GM20000 (cell line): ENCODE measurements at places on chromosomes 6 and 20.

DNA sequence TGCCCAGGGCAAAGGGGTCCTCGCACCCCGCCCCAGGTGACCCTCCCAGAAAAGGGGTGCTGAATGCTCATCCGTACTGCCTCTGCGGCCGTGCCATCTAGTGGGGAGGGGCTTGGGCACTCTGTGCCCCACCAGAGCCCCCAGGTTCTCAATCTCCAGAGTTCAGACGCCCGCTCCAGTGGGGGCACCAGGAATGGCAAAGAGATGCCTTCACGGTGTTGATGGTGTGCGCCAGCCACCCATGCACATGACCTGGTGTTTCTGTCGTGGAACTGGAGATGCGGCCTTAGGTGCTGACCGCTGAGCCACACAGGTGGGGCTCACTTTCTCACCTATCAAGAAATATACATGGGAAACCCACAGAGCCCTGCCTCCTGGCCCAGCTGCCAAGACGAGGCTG lies 30.8 kb downstream of the GNAS-AS1 start:
- DNase-seq, result no peak

DNA sequence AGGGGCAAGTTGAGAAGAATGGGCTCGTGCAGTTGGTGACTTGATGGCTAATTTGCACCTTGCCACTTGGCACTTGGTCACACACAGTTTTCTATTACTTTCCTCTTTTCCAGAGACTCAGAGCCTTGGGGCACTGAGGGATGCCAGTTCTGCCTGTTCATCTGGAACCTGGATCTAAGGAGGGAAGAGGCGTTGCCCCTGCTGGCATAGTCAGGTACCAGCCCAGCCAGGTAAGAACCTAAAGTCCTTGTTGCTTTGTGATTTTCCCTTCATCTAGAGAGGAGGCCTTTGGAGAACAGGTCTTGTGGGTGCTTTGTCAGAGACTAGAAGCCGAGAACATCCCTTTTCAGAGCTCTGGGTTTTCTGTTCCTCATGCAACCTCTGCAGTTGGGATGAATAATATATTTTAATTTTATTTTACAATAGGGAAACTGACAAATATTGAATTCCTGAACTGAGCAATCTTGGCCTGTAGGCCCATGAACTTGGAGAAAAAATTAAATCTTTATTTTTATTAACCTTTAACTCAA lies 11.4 kb downstream of the SYTL3 start:
- DNase-seq, result no peak

GRCh38 chr20:24823989-24824693 lies 124.9 kb upstream of the CST7 start:
- DNase-seq, result no peak

DNA sequence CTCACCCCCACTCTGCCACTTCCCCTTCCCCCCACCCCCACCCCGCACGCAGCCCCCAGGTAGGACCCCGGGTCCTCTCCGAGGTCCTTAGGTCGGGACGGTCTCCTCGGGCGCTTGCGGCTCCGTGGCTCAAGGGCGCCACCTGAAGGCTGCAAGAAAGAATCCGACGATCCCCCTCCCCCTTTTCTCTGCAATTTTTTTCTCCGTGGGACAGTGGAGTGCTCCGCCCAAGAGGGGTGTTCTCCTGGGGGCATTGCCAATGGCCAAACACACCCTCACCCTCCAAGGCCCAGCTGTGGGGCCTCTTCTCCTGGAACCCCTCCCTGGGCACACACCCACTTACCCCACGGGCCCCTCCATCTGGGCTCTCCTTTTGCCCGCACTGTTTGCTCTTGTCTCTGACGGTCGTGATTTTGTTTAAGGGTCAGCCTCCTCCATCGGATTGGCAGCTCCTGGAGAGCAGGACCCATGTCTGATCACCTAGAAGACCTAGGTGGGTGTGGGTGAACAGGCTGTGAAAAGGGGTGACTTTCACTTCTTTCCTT lies 1.1 kb upstream of the TMEM74B start:
- peak; percentile 83 for DNase-seq

DNA sequence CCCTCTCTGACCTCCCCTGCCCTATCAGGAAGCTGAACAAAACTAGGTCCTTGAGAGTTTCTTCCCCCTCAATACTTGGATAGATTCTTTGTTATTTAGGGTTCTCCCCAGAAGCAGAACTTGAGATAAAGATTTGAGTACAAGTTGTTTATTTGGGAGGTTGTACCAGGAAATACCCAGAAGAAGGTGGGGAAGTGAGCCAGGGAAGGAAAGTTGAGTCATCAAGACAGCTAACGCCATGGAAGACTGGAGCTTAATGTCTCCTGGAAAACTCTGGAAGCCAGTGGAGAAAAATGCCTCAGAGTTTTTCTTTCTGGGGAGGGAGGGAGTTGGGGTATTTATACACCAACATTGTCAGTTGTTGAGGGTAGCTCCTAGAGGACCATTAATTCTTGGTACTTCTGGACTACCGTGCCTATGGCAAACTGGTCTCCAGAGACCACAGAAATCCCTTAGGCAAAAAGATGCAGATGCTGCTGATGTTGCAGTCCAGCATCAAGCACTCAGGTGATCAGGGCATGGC lies 102.6 kb upstream of the ZFP64 start:
- no peak for DNase-seq

DNA sequence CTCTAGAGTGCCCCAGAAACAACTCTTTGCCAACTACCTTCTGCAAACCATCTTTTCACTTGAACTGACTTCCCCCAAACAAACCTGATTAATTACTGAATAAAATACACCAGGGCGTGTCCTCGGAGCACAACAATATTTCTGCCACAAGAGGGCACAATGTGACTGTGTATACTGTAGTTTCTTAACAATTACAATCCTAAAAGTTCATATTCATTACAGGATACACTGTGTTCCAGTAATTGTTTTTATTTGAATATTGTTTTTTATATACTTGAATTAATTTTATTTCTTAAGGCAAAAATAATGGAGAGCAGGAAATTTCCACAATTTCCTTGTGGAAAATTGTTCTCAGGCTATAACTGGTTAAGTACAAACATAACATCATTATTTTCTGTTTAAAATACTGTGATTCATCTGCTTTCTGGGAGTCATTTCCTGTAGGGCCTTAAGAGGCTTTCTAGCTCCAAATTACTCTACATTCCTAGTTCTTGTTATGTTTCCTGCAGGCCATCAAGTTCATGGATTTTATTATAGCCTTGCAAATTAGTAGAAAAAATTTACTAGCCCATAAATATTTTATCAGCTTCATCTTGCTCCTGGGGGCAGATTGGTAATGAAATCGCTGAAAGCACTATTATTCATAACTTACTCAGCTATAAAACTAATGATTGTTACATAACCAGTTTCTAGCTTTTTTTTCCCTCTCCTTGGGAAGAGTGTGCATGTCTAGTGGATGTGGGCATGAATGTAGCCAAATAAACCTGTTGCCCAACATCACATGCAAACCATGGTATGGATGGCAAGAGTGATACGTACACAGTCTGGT lies 51.9 kb upstream of the SLC22A16 start:
- peak; percentile 58 for DNase-seq

DNA sequence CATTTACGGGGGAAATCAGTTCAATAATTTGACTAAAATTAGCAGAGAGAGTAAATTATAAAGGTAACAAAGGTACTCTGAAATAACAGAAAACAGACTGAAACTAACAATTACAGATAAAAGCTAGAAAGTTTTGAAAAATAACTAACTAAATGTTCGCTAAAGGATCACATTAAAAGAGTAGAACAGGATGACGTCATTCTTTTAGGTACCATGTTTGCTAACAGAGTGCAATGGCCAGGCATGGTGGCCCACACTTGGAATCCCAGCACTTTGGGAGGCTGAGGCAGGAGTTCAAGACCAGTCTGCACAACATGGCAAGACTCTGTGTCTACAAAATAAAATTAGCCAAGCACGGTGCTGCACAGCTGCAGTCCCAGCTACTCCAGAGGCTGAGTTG lies 212.3 kb upstream of the CDYL start:
- DNase-seq, result no peak

DNA sequence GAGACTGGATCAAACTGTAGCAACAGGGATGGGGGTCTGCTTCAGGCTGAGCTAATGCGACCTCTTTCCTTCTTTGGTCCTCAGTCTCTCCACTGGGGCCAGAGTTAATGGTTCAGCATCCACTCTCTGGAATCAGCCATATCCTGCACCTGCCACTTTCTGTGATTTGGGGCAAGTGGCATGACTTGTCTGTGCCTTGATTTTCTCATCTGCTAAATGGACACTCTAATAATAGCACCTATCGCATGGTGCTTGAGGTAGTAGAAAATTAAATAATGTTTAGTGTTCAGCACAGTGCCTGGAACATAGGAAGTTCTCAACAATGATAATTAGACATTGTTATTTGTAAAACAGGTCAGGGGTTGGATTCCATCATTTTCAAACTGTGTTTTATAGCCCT lies 6.3 kb downstream of the XKR7 start:
- no peak for DNase-seq

DNA sequence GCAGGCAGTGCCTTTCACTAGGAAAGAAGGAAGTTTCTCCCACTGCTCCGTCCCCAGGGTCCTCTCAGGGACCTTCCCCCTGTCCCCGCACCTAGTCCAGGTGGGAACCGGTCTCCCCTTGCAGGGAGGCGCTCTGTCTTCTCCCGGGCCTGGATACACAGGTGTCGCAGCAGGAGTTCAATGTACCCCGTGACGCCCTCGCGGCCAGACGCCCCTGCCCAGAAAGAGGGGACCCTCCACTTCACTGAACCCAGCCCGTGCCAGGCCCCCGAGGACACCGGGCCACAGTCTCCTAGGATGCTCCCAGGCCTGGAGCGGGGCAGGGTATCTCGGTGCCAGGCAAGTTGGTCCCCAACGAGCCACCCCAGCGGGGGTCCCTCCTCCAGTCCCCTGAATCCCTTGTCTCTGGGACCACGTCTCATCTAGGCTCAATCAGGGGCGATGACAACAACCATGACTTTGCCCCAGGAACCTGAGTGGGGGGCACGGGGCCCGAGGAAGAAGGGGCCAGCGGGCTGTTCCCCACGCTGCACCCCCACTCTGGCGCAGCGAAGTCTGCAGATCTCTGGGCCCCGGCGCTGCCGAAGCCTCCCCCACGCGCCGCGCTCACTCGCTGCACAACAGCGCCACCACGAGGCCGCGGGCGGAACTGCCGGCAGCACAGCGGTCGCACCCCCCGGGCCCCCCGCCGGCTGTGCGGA lies 103.0 kb downstream of the EDN3 start:
- peak; percentile 78 for DNase-seq

- DNase-seq, result no peak
Observed at GRCh38 chr20:55881204-55881603, 124.1 kb downstream of the CBLN4 start.

DNA sequence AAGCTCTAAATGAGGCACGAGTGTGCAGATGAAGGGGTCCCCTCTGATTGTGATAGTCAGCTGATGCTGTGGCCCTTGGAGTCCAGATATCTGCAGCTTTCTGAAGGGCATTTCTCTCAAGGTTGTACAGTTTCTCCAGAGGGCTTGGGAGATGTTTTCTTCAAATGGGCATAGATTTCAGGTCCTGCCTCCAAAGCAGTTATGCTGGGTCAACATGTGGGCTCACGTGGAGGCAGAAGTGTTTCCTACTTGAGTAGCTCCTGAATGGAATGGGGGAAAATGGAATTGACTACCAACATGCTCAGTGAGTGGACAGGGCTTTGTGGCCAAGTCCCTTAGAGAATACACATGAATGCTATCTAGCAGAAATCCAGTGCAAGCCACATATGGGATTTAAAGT lies 360.7 kb downstream of the SAMD5 start:
- DNase-seq, result no peak

DNA sequence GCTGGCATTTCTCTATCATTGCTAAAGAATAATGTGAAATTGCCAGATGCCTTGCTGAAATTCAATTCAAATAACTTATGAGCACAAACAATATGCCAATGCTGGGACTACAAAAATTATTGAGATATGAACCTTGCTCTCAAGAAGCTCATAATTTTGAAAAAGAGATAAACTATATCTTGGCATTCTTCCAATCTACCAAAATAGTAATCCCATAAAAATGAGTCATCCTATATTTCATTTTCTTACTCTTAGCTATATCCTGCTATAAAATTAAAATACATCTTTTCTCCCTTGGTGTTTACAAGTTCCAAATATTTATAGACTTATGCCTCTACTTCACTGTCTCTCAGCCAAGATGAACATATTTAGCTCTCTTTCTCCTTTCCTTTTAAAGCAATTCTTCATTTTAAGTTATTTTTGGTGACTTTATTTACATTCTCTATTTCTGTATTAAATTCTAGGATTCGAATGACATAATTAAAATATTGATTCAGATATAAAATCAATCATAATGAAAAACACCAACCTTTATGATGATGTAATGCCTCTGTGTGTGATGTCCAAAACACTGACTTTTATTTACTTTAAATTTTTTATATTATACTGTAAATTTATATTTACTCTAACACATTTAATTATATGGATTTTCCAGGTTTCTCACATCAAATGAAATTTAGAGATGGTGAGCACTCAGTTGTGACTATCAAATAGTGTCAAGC lies 152.6 kb downstream of the CDK19 start:
- DNase-seq, result no peak

GRCh38 chr20:15031546-15032351 lies 694.3 kb upstream of the FLRT3 start:
- DNase-seq, result no peak

DNA sequence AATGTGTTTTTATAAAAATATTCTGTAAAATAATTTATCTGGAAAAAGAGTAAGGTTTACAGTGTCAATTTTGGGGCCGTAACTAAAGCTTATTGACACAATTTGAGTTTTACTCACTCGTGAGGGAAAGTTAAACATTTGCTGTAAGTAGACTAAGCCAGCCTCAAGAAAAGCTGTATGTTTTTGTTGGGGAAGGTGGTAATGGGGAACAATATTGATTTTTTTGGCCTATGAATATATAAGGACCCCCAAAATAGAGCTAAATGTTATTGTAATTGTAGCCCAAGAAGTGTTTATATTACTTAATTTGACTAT lies 1.4 kb downstream of the SENP6 start:
- DNase-seq, result no peak

DNA sequence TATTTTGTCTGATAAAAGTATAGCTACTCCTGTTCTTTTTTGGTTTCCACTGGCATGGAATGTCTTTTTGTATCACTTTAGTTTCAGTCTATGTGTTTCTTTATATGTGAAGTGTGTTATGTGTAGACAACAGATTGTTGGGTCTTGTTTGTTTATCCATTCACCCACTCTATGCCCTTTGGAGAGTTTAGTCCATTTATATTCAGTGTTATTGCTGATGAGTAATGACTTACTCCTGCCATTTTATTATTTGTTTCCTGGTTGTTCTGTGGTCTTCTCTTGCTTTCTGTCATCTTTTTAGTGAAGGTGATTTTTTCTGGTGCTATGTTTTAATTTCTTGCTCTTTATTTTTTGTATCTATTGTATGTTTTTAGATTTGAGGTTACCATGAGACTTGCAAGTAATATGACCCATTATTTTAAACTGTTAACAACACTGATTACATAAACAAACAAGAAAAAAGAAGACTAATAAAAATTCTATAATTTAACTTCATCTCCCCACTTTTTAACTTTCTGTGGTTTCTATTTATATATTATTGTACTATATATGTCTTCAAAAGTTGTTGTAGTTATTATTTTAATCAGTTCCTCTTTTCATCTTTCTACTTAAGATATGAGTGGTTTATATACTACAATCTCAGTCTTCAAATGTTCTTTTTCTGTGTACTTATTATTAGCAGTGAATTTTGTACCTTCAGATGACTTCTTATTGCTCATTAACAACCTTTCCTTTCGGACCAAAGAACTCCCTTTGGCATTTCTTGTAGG lies 323.4 kb downstream of the BTBD9 start:
- DNase-seq, result no peak

GRCh38 chr20:38406476-38406875 lies 28.7 kb downstream of the SNHG17 start:
- no peak for DNase-seq

GRCh38 chr20:45059022-45059728 lies 41.8 kb downstream of the KCNS1 start:
- no peak for DNase-seq
